Stimulated activated CD8-positive, alpha-beta memory T cell treated with anti-CD3 and anti-CD28 coated beads, Interleukin-12 subunit alpha, Interleukin-12 subunit beta, amount 100 ng/mL, for 1 hour (primary cell): ENCODE measurements at places on chromosomes 7 and 10.

DNA sequence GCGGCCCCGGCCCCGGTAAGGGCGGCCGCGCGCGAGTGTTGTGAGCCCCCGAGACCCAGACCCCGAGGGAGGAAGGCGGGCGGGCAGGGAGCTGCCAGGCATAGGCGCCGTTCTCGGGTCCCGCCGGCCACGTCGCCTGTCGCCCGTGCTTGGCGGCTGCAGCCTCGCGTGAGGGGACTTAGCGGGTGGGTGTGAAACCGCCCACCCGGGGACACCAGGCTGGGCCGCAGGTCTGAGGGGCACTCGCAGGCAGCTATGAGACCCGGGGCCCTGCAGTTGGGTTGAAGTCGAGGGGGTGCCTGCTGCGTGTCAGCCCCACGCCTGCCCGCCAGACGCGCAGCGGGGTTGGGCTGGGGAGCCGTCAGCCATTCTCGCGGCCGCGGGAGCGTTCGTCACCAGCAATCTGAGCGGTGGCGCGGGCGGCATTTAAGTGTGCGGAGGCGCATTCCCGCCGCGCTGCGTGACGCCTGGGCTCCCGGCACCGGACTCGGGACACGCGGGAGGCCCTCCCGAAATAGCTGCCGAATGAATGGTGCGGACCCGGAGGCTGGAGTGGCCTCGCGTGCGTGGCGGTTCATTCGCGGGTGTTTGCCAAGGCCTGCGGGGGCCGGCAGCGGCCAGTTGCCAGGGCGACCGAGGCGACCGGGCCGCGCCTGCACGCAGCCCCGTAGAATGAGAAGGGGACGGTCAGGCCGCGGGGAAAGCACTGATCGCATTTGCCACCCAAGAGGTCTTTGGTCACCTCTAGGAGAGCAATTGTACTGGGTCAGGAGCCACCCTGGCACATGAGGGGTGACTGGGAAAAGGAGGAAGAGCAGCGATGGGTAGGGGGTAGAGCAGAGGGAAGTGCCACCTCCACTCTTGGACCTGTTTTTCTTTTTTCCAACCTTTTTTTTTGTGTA, 750 bp downstream of the ZNF398 start:
- DNase-seq, result peak; percentile 35

DNA sequence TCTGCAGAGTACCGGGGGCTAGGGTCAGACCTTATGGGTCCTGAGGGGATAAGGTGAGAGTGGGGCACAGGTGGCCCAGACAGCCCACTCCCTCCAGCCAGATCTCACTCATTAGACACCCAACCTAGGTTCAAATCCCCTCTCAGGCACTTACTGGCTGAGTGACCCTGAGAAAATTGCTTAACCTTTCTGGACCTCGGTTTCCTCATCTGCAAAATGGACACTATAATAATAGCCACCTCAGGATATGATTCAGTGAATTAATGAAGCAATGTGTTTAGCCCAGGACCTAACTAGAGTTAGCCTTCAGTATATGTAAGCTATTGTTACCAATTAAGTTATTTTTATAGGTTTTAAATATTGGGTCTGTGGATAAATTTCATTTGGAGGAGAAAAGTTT, 122.6 kb downstream of the RGS10 start:
- DNase-seq, result no peak

DNA sequence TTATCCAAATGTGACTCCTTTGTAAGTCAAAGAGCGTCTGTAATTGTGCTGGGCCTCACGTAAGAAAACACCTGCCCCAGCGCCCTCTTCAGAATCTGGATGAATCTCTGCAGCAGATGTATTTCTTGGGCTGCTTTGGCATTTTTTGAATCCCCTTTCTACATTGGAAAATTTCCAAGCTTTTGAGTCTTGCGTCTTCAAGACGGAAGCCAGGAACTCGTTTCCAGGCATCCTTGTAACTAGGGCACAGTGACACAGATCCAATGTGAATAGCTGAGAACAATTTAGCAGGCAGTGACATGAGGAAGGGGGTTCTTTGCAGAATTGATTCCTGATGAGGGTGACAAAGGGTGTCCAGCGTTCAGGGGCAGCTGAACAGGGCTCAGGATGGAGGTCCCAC, 862.3 kb downstream of the TYW1 start:
- DNase-seq, result no peak

- no peak for DNase-seq
Measured at GRCh38 chr7:28558236-28558635, 145.9 kb downstream of the CREB5 start.
